ENCODE measurements at places on chromosomes 3 and 15. TPM values are rescaled to one million over a fixed set of nuclear protein-coding genes. Genes with fewer than 3 reads are reported as not detected.

GRCh38 chr15:99537344-99537743, 28.4 kb upstream of the MEF2A start:
- peak; percentile 13 for DNase-seq

- DNase-seq: no peak
These were observed 180.1 kb downstream of the VGLL4 start for GRCh38 chr3:11463591-11463990.

DNA sequence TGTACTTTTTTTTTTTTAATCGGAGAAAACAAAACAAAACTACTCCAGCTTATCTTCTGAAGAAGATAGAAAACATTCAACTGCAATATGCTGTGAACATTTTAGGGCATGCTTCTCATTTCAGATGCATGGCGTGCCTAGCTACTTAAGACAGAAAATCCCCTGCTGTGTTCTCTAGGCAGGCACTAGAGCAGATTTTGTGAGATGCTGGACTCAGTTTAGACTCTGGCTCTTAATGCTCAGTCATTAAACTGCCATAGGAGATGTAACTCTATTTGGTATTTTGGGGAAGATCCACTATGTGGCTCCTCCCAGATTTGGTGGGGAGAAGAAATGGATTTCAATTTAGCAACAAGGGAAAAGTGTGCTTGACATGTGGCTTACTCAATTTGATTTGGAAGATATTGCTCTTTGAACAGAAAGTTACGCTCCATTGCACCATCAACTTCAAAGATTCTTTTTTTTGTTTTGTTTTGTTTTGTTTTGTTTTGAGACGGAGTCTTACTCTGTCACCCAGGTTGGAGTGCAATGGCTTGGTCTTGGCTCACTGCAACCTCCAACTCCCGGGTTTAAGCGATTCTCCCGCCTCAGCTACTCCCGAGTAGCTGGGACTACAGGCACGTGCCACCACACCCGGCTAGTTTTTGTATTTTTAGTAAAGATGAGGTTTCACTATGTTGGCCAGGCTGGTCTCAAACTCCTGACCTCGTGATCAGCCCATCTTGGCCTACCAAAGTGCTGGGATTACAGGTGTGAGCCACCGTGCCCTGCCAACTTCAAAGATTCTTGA, 62.0 kb upstream of the LEKR1 start:
- DNase-seq: no peak

DNA sequence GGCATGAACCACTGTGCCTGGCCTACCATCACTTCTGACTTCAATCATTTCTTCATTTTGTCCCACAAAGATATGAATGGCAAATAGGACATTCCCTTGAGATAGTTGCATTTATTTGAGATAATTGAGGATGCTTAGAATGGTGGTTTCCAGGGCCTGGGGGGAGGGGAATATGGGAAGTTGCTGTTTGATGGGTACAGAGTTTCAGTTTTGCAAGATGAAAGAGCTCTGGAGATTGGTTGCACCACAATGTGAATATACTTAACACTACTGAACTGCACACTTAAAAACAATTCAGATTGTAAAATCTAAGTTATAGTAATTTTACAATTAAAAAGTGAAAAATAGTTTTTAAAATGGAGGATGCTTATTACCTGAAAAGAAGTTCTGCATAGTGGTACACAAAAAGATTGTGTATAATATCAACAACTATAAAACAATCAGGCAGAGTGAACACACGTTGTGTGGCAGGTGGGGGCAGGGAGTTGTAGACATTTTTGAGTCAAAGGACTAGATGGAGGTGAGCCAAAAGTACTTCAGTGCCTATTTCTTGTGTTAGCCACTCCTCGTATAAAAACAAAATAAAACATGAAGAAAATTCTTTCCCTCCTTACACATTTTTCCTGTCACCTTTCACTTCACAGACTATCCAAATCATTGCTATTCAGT, 18.5 kb upstream of the RIOX2 start:
- no peak for DNase-seq

- no peak for DNase-seq
These were observed 43.2 kb upstream of the PIK3R4 start for GRCh38 chr3:130789782-130790322.

DNA sequence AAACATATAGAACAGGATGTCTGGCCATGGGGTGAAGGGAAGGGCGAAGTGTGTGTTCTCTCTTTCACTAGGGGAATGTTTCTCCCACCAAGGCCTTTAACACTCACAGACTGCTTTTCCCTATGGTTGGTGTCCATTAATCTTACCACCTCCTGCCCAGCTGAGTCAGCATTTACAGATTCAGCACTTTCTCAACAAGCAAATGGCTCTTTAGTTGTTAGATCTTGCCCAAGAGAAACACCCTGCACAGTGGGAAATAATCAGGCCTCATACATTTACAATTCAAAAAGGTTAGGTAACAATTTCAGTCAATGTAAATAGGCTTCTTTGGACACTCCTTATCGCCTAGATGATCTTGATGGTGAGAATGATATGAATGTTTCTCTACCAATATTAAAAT, 418.2 kb downstream of the EPHA3 start:
- no peak for DNase-seq

DNA sequence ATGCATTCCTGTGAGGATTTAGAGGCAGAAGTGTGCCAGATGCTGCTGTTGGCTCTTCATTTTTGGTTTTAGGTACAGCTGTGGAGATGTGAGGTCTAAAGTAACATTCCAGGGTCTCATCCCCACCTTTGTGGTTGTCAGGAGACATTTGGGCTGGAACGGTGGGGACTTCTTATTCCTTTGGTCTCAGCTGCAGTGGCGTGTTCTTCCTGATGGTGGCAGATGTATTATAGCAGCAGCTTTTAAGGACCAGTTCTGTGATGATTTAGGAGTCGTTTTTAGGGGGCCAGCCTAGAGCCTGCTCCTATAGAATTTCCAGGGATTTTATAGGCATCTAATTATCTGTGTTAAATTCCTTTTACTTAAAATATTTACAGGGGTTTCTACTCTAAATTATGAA, 221.0 kb upstream of the EOMES start:
- DNase-seq: no peak

- no peak for DNase-seq
These were observed 580.4 kb downstream of the ROBO1 start for GRCh38 chr3:79187426-79187825.

- no peak for DNase-seq
These were observed 21.6 kb downstream of the B4GALT4 start for GRCh38 chr3:119219069-119219468.

DNA sequence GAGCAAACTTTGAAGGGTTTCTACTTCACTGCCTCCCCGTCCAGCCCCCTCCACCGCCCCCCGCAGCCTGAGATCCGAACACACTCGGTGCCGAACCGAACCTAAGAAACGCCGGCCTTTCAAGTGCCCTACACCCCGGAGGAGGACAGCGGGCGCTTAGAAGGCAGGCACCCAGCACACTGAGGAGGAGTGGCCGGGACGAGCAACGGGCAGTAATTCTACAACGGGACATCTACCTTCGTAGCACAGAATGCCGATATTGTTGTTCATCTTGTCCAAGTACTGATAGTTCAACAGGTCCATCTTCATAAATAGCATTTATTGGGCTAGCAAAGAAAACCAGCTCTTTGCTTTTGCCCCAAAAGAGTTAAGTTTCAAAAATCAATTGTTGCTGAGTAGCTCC, 513 bp downstream of the VGLL4 start:
- peak; percentile 36 for DNase-seq

GRCh38 chr15:63628123-63628822, 31.1 kb downstream of the FBXL22 start:
- peak; percentile 47 for DNase-seq

DNA sequence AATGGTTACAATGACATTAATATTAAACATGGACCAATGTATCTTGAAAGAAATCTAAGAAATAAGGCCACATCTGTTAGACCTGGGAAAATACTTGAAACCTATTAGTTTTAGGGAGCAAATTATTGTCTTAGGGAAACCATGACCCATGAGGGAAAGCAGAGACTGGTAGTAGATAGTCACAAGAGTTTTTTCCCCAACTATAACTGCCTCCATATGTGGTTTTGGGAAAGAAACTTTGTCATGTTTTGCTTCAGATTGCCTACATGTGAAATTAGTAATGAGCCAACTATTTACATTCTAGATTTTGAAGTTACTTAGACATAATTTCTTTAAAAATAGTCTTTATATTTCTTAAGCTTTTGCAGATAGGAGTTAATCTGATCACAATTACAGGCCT, 474.9 kb downstream of the ROBO2 start:
- no peak for DNase-seq

DNA sequence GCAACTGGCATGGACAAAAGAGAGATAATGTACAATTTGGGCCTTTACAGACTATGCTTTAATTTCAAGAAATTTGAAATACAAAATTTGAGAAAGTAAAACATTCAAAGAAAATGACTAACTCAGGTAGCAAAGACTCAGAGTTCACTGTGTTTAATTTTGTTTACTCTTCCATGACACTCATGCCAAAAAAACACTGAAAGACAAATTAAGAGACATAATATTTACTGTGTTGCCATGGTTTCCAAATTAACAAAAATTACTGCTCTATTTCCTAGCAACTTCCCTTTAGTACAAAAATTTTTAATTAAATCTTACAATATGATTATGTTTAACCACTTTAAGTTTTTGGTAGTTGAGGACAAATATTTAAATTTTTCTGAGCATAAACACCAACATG, 29.6 kb downstream of the LRRFIP2 start:
- DNase-seq: no peak

DNA sequence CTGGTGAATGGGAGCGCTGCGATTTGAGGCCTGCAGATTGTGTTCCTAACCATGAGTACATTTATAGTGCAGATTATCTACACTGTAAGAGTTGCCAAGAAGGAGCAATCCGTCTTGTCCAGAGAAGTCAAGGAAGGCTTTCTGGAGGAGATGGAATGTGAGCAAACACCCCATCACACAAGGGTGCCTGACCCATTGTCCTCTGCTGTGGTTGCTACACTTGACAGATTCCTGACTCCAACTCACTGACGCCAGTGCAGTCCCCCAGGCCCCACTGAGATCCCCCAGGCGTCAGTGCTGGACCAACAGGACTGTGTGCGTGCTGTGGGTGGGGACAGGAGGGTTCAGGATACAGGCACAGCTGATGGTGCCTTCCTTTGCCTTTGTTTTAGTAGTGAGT, 135.9 kb upstream of the TPM1 start:
- DNase-seq: no peak

DNA sequence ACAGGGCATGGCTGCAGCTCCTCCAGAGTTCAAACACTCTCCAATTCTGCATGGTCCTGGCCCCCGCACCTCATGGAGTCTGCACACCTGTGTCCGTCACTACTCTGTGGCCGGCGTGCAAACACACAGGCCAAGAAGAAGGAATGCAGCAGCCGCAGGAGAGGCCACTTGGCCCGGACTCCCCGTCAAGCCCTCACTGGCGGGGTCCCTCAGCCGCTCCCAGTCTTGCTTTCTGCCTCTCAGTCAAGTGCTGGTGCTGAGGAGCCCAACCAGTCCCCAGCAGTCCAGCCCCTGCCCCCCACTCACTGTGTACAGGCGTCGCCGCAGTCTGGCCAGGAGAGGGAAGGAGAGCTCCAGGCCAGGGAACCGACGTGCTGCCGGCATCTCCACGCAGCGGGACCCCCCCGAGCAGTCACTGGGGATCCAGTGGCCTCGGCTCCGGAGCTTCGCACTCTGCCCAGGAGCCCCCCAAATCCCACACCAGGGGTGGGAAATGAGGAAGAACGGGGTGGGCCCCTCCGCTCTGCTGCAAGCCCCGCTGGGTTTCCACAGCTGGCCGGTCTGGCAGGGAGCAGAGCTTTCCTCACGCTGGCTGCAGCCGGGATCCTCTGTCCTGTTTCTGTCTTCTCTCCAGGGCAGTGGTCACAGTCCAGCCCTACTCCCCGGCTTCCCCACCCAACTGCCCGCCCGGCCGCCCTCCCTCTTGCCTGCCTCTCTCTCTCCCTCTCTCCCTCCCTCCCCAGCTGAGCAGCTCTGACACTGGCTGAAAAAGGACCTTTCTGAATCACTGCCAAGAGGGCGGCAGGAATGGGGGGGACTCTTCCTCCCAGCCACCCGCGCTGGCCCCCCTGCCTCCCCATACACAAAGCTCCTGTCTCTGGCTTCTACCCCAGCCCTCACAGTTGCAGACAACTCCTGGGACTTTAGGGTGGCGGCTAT, 16.0 kb downstream of the TNK2 start:
- DNase-seq: peak; percentile 71

DNA sequence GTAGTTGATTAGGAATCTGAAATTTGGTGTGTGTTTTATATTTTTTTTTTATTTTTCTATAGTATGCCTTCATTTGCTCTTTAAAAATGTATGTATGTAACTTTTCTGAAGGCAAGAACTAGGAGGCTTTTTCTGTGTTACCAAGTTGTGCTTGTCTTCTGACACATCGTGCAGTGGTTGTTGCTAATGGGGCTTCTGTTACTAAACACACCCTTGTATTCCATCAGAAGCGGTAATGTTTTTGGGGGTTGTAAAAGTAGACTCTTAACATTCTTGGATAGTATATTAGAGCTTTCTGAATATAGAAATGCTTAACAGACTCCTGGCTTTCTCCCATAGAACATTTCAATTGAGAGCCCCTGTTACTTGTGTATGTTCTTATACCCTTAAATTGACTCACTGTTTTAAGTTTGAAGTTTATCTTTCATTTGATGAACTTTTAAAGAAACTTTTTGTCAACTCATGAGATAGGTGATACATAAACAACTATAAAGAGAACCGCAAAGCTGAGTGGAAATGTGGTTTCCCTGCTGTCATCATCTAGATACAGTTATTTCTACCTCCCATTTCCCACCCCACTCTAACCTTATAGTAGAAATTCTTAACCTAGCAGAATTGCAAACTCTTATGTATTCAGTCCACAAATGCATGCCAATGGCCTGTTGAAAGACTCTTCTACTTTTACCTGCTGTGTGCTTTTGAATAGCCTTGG, 2.5 kb downstream of the TIPARP start:
- DNase-seq: peak; percentile 39

DNA sequence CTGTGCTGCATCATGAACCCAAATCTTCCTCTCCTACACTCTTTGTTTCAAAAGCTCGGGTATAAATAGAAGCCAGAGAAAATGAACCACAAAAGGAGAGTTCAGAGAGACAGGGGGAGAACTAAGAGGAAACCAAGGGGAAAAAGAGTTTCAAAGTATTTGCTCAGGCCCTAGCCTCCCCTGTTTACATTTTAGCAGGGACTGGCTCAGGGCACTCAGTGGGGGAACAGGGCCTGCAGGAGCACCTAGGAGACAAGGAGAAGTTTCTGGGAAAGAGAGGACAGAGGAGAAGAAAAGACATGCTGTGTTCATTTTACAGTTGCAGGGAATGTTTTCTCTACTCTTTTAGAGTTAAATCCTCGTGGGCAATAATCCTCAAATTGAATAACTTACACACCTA, 8.5 kb upstream of the IL17RD start:
- no peak for DNase-seq

The GOLGA6L7 gene
- total RNA-seq: not detected

The PLEKHO2 gene
- 19.0 TPM for total RNA-seq

The DAPK2 gene
- total RNA-seq: 0.36 TPM

The GOLGA6B gene
- not detected for total RNA-seq

The EPHA3 gene
- 0.18 TPM for total RNA-seq

The DAZL gene
- not detected for total RNA-seq

Measured in IMR-90 (cell line).